Mucosa of descending colon (tissue), 3 donors: ENCODE measurements at places on chromosomes 13 and 19.

- DNase-seq = no peak
Observed at GRCh38 chr19:40590464-40591265, 10.5 kb upstream of the LTBP4 start.

DNA sequence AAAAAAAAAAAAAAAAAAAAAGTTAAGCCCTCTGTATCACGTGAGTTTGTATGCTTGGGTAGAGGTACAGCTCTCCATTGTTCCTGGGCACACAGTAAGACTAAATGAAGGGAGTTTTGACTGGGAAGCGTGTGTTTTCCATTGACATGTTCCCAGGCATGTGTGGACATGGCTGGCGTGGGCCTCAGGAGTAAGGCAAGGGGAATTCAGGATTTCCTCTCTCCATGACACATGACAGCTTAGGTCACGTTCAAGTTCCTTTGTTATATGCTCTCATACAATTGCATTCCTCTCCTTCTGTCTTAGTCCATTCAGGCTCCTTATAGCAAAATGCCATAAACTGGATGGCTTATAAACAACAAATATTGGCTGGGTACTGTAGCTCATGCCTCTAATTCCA, 17.1 kb upstream of the MAP3K10 start:
- no peak for DNase-seq

- DNase-seq = no peak
Observed at GRCh38 chr19:10316229-10317044, 622 bp upstream of the FDX2 start.

- no peak for DNase-seq
Observed at GRCh38 chr13:79799059-79799867, 318.3 kb downstream of the NDFIP2 start.
